Urinary bladder (tissue), 4 donors: ENCODE measurements at places on chromosomes 3 and 15.

GRCh38 chr3:13069495-13069894 is 3.7 kb downstream of the IQSEC1 start:
- no peak for DNase-seq

- no peak for DNase-seq
Measured at GRCh38 chr15:48868536-48868935, 9.4 kb upstream of the EID1 start.

- no peak for DNase-seq
Measured at GRCh38 chr15:94951538-94951937, 720.2 kb downstream of the MCTP2 start.

DNA sequence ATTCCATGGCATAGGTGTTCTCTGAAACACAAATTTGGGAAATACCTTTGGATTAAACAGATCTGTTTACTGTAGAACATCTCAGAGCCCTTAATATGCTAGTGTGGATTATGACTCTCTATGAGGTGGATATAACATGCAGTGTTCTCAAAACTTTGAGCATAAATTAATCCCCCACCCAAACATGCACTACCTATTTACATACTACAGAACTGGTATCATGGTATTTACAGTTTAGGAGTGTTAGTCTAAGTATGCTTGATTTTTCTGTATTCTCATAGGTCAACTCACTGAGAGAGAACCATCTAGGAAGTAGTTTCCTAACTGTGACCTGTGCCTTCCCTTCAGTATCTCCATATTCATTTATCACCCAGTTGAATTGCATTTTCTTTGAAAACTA is 30.9 kb upstream of the ZNF609 start:
- DNase-seq: no peak

GRCh38 chr3:143848704-143849103 is 436 bp upstream of the SLC9A9 start:
- no peak for DNase-seq

DNA sequence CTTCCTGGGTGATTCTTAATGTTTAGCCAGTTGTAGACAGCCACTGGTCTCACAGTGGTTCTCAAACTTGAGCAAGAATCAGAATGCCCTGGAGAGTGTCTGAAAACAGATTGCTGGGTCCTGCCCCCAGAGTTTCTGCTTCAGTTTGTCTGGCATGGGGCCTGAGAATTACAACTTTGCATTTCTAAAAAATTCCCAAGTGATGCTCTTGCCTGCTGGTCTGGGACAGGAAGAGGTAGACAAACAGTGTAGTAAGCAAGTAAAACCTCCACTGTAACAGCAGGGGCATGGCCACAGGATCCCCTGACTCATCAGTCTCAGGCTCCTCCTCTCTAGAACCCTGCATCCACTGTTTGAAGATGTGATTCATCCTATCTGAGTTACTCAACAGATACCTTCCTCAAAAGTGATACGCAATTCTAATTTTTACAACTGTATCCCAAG is 36.5 kb downstream of the DZIP1L start:
- DNase-seq: no peak

DNA sequence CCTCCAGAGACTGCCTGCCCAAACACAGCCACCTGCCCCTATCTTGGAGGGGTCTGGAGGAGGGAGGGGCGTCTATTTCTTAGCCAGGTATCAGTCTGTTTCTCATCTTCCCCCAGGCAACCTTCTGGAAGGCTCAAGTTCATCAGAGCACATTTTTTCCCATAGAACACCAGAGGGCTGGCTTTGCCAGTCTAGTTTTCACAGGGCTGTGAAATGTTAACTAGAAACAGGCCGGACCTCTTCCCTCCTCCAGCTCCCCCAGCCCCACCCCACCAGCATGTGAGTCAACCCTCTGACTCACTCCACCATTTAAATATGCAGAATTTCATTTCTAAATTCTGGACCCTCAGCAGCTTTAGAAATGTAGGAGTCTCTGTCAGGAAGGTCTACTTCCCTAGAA is 66.9 kb downstream of the SLCO2A1 start:
- DNase-seq: no peak

DNA sequence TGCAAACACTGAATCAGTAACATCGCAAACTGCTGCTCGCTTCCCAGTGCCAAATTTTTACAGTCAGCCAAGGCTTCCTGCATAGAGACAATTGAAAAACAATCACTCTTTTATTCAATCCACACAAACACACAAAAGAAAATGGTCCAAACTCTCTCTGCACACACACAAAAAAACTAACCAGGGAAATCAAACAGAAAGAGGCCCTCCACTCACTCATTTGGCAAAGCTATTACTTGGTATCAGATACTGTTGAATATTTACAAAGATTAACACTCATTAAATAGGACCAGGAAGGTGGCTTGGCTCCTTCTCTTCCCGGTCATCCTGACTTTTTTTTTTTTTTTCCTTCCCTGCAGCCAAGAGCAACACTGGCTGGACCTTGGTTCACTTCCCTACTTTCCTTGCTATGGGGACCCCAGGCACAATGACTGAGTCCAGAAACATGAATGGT is 62.4 kb upstream of the SPATA12 start:
- no peak for DNase-seq

- DNase-seq: no peak
Measured at GRCh38 chr3:126540951-126541627, 17.1 kb downstream of the CHST13 start.

DNA sequence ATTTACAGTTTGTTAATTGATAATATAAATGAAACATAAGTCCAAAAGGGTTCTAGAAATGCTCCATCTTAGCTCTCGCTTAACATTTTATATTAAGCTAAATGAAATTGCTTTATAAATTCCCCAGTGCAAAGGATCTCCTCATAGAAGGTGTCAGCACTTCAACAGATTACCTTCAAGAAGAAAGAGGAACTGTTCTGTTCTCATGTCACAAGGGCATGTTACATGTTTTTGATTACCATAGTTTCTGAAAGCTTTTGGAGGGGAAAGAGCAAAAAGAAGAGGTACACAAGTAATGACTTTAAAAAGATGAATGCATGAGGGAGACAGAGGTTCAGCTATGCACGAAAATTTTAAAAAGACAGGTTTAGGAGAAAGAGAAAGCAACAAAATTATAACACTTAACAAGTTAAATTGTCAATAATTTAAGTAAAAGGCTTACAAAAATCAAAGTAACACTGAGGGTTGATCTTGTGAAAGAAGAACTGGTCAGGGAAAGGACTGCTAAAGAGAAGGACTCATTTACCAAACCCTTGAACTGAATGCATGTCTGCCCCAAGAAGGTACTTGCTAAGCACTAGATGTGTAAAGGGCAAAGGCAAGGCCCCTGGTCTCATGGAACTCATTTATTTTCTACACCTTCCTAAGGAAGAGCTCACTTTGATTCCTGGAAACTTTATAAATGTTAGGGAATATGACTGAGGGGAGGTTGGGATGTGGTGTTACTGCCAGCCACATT is 45.1 kb downstream of the CCDC191 start:
- DNase-seq: no peak

DNA sequence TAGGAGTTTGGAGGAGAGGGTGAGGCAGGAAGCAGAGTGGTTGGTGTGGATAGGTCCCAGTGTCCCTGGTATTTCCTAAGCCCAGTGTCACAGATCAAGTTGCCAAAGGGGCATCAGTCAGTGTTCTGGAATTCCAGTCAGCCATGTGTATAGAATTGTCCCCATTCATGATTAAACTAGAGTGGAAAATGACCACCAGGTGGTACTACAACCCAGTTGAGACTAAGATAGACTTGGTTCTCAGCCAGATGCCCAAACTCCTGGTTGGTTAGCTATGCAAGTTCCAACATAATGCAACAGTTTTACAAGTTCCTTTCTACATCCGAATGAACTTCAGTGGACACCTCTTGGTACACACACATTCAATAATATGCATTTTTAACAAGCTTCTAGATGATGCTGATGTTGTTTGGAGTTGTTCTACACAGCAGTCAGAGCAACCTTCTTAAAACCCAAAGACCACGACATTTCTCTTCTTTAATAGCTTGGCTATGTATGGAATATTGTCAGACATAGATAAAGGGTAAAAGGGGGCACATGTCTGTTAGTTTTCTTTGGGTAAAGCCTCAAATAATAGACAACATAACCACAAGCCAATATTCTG is 8.4 kb upstream of the ATR start:
- DNase-seq: peak; percentile 51

DNA sequence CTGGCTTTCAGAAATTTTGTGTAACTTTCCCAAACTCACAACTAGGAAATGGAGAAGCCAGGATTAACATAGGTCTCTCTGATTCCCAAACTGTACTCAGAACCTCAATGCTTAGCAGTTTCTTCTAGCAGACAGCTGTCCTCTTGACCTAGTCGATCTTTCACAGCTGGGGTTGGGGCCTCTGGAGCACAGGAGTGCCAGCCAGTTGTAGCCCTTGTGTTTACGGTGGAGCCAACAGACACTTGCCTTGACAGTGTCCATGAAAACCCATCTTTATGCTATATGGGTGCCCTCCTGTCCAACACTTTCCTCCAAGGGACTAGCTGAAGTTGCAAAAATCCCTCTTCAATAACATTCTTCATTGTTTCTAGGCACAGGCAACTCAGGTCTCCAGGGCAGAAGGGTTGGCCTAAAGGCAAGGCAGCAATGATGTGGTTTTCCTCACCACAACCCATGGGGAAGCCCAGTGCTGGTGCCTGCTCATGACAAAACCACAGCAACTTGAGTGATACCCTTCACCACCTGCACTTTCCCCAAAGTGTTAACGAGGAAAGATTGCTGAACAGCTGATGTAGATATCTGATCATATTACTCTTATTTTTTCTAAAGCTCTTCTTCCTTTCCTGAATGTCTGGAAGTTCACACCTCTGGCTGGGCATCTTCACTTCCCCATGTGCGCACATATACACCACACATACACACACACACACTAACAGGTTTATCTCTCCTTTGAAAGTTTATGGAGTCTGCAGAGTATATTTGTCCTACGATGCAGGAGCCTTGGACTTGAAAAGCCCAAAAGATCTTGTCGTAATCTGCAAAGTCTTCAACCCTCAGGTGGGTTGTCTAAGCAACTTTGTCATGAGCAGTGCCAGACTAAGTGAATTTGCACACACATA is 11.0 kb upstream of the KNG1 start:
- DNase-seq: no peak

- no peak for DNase-seq
Measured at GRCh38 chr3:146050691-146051090, 110.3 kb downstream of the PLOD2 start.

DNA sequence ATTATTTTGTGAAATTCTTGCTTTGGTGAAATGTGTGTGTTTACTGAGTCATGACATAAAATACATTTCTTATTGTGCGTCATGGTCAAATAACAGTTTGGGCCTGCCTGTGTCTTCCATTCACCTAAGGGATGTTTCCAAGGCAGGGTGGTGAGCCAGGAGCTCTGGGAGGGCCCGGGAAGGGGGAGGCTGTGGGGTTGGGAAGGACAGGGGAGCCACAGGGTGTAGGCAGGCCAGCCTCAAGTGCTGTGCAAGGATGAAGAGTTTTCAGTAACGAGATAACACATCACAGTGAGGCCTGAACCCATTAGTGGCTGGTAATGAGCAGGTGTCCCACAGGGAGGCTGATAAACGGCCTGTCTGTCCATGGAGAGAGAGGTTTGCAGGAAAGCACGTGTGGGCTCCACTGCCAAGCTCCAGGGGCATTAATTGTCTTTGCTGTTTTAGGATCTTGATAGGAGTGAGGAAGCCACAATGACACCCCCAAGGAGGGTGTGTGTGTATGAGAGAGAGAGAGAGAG is 35.6 kb upstream of the SEC13 start:
- no peak for DNase-seq

DNA sequence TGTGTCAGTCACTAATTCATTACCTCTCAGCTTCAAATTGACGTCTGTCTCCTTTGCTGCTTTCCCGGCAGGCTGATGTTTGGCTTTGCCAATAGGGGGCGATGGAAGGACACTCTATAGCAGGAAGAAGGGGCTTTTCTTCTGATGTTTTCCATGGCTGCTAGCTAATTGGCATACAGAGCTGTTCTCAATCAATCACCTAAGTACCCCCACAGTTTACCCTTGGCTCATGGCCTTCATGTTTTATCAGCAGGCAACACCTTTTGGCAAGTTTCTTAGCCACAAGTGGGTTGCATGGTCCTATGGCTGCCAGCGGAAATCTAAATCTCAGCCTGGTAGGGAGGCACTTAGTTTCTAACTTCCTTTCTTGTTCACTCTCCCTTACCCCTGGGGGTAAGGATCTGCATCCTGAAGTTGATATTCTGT is 45.0 kb downstream of the ESYT3 start:
- DNase-seq: no peak

GRCh38 chr3:108359011-108359410 is 62.7 kb downstream of the HHLA2 start:
- no peak for DNase-seq

GRCh38 chr3:142337994-142338393 is 109.8 kb downstream of the XRN1 start:
- no peak for DNase-seq

DNA sequence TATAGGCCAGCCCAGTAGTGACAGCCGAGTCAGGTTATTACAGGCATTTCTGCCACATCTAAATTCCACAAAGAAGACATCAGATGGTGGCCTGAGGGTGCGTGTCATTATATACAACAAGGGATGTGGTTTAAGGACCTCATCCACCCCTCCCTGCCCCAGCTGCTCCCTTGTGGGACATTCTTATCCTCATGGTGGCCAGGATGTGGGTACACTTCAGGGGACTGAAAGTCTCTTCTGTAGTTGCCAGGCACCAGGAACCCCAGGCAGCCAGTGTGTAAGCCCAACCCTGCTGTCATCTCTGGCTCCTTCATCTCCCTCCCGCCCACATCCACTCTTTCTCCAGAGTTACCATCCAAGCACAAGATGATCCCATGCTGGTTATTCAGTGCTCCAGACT is 224.9 kb upstream of the TOPAZ1 start:
- no peak for DNase-seq

DNA sequence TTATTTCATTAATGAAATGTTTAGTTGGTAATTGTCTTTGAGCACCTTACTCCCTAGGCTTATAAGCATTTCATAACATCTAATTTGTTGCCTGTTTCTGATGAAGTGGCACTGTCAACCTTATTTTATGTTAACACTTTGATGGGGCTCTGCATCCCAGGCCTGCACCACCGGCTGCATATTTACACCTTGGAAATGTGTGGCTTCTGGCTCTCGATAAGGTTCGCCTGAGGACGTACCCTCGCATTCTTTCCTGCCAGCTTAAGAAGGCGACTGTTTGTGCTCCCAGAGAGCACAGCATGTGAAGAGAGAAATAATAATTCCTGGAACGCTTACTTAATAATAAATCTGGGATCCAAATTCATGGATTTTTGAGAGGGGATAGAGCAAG is 763.3 kb upstream of the CFAP20DC start:
- no peak for DNase-seq

GRCh38 chr3:16767006-16767405 is 117.7 kb upstream of the PLCL2 start:
- no peak for DNase-seq

DNA sequence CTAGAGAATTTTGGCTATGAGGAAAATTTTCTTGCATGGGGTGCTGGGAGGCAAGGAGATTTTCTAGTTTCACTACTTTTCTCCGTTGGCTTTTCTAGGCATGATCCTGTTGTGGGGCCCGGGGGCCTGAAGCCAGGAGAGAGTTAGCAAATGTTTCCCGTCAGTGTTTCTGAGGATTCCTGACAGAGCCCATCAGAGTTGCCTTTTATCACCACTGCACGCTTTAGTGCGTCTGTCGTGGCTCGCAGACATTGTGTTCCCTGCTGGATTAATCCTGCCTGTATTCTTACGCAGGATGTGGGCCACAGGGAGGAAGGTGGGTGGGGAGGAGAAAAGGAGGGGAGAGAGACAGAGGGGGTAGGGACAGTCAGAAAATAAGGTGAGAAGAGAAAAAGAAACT is 18.1 kb upstream of the BOC start:
- no peak for DNase-seq

- DNase-seq: no peak
Measured at GRCh38 chr3:141321109-141321497, 47.2 kb upstream of the ZBTB38 start.
